ENCODE measurements at places on chromosomes 16 and 17.

GRCh38 chr16:55825115-55825728, 7.7 kb downstream of the CES1 start:
- no peak for DNase-seq

DNA sequence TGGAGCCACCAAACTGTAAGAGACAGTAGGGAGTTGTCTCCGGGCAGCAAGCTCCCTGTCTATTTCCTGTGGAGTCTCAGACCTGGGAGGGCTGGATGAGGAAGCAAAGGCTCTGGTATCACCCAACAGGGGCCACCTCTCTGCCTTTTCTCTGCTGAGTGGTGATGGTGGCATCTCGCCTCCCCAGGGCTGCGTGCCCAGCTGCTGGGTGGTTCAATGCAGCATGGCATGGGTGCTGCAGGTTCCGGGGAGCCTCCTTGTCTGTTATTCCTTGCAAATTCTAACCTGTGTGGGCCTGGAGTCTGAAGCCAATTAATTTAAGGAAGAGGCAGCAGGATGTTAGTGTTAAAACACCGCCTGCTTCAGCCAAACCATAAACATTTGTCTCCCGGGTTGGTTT, 78.2 kb downstream of the CCDC182 start:
- no peak for DNase-seq

DNA sequence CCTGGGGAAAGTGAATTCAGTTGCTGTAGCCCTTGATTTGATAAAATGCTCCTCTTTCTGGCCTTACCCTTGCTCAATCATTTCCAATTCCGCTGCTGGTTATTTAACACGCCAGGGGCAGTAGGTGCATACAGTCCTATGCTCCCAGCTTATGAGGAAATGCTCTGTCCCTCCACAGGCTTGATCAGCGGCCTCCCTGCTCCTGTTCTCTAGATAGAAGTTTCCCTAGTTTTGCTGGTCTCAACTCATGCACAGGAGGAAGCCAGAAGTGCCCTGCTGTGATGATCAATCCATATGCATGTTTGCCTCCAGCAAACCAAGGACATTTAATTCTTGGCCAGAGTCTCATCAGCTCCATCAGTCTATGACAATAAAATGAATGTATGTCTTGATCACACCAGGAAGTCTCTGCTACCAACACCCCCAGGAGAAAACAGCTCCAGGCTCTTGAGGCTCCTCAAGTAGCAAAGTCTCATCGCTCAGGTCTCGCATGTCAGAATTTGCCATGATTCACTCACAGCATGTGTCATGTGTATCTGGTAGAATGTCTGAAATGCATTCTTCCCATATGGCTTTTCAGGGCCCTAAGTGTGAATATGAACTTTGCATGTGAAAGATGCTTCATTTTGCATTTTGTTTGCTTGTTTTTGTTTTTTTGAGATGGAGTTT, 208.9 kb downstream of the CDH13 start:
- DNase-seq: no peak

- no peak for DNase-seq
These were observed 4.3 kb downstream of the DLX4 start for GRCh38 chr17:49973271-49973615.

DNA sequence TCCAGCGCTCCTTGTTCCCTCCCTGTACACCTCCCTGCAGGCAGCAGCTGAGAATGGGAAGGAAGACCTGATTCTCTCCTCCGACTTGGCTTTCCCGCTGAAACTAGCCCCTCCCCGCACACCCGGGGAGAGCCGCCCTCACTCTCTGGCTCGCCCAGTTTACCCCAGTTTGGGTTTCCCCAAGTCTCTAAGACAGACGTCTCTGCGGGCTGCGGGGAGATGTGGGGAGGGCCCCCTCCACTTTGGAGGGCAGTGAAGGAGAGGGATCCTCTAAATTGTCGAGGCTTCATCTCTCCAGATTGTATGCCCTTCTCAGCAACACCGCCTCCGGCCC, 797 bp downstream of the GRB7 start:
- DNase-seq: peak; percentile 54

DNA sequence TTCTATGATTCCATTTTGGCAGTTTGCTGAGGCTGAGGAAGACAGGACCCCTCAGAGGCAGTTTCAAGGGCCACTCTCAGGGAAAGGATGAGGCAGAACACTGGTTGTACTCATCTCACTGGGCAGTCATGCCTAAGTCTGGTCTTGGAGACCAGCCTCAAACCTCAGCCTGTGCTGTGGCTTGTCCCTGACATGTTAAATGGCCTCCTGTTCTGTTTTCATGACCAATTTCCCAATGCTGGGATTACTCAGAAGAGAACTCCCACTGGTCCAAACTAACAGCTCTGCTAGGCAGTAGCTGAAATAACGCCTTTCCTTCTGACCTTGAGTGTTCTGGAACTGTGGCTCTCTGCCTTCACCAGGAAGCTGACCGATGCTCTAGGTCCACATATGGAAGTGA, 8.4 kb upstream of the SPDYE4 start:
- no peak for DNase-seq

DNA sequence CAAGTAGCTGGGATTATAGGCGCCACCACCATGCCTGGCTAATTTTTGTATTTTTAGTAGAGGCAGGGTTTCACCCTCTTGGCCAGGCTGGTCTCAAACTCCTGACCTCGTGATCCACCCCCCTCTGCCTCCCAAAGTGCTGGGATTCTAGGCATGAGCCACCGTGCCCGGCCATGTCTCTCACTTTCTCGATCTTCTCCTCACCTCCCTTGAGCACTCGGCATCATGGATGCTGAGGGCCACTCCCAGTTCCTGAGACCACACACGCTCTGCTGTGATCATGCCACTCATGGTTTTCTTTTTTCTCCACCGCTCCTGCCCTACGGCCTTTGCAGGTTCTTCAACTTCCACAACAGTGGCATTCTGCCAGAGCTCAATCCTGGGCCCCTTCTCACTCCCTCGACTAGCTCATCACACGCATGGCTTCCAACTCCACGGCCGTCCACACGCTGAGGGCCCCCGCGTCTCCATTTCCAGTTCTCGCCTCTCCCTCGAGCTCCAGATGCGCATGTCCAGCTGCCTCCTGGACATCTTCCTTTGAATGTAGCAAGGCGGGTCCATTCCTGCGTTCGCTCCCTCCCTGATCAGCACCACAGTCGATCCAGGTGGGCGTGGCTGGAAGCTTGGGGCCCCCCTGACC, 5.5 kb upstream of the NCBP3 start:
- no peak for DNase-seq

DNA sequence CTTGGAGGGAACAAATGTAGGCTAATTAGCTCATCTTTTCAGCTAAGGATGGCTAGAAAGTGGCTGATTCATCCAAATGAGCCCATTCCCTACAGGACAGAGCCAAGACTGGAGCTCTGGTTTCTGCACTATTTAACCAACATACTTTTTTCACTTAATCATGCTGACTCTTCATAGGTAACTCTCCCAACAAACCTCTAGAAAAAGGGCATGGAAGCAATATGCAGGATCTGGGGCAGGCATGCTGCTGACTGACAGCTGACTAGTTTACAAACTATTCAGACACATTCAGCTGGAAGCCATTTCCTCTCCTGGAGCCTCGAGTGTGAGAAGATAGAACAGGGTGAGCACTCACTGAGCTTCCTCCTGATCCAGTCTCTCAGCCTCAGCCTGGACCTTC, 6.2 kb downstream of the BECN1 start:
- no peak for DNase-seq

DNA sequence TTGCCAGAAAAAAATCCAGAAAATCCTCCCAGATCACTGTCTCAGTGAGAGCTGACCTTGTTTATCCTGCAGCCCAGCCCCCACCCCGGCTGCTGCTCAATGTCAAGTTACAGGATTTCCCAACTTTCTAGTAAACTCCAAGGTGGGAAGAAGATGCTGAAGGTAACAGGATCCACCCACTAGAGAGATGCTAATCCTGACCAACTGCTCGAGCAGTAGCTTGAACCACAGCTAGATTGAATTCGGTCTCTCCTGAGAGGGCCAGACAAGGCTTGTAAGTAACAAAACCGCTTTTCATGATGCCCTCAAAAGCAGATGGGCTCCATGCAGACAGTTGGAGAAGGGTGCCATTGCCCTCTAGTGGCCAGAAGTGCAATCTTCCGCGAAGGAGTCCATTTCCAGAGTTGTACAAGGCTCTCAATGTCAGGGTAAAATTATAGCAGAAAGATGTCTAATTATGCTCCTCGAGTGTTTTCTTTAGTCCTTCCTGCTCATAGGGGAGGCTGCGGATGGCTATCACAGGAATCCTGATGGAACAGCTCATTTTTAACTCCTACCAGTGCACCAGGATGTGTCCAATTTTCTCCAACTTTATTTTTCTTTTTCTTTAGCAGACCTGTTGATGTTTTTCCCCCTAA, 3.9 kb downstream of the CDH11 start:
- DNase-seq: no peak

- peak; percentile 6 for DNase-seq
These were observed 9.4 kb downstream of the C16orf89 start for GRCh38 chr16:5056352-5056751.

DNA sequence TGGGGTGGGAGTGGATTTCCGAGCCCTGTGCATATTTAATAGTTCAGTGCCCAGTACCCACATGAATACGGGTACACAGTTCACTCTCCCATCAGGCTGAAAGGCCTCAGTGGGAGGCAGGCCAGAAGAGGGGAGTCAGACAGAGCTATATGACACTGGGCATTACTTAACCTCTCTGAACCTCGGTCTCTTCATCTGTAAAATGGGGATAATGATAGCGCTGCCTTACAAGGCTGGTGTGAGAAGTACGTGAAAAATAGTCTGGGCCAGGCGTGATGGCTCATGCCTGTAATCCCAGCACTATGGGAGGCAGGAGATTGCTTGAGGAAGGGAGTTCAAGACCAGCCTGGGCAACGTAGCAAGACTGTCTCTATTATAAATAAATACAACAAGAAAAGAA, 3.6 kb downstream of the GPRC5B start:
- no peak for DNase-seq

DNA sequence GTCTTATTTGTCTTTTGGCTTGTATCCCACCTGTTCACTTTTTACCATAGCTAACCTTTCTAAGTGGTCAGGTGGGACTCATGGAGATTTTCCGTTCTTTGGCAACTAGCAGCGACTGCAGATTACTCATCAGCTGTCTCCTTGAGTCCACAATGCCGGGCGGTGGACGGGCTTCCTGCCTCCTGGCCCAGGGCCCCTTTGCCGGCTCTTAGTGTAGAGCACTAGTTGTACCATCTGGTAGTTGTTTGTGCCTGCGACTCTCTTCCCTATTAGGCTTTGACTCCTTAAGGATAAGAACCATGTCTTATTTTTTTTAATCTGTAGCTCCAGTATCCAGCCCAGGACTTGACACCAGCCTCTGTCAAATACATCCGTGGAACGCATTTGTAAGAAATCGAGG, 399.9 kb downstream of the WWOX start:
- DNase-seq: no peak

- DNase-seq: no peak
These were observed 32.4 kb downstream of the SNX11 start for GRCh38 chr17:48139944-48140343.

DNA sequence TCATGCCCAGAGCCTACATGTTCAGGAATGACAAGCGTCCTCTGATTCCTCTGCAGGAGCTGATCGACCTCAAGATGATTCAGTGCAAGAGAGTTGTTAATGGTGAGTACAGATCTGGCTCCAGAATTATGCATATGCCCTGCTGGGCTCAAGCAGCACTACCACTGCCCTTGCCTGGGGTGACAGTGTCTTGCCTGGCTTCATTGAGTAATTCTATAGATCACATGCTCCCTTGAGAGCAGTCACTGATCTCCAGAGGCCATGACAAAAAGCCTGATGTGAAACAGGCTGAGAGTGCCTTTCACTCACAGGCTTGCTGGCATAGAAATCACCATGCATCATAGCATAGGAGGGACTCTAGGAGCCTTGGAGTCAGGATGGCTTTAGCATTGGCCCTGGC, 26.4 kb downstream of the DUS2 start:
- DNase-seq: no peak

DNA sequence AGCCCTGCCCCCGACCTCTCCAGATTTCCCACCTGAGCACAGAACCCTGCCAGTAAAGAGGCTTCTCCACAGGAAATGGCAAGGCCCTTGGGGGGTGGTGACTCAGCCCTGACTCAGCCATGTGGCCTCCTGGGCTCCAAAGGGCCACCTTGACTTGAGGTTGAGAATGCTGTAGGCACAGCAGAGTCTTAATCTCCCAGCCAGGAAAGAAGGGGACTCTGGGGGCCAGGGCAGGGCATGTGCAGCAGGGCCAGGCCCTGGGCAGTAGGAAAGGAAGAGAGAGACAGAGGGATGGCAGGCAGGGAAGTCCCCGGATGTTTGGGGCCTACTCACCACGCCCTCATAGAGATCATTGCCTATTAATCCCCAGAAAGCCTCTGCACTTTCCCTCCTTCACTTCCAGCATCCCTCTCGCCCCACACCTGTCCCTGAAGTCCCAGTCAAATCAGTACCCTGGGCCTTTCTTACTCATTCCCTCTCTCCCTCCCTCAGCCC, 4.8 kb upstream of the ITGA3 start:
- no peak for DNase-seq

- DNase-seq: no peak
These were observed 103.6 kb upstream of the C16orf82 start for GRCh38 chr16:26963109-26963508.

DNA sequence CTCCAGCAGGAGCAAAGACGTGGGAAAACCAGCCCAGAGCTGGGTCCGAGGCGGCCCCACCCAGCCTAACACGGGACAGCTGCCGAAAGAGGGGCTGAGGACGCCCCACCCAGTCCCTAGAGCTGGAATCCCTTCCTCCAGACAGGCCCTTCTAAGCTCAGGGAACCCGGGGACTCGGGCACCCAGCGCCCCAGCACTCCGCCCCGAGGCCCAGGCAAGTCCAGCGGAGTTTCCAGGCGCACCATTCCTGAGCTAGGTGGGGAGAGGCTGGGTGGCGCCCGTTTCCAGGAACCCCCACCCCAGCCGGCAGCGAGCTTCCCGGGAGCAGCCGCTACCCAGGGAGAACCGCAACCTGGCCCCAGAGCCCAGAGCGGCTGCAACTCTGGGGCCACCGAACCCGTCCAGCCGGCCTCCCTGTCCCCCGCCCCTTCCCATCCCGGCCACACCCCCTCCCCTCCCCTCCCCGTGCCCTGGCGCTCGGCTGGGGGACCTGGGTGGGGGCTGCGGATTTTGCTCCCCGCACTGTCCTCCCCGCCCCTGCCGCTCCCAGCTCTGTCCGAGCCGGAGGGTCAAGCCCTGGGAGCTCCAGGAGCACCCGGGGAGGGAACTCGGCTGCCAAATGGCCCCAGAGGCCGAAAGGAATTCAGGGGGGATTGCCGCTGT, 536 bp downstream of the TMC6 start:
- no peak for DNase-seq

GRCh38 chr16:25699069-25699468, 7.3 kb downstream of the HS3ST4 start:
- no peak for DNase-seq

DNA sequence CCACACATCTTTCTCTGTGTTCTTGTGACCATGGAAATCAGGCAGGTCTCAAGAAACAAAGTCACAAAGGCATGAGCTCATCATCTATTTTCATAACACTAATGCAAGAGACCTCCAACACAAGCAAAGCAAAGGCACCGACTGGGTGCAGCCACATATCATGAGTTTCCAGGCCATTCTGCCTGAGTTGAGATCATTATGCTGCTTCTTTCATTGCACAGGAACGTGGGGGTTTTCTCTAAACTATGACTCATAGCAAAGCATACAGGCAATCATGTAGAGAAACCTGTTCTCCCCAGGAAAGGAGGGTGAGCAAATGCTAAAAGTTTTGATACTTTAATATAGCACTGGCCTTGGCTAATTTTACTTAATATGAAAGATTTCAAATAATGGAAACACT, 60.7 kb downstream of the GRIN2A start:
- no peak for DNase-seq

- DNase-seq: no peak
These were observed 28.1 kb upstream of the SIAH1 start for GRCh38 chr16:48413272-48413671.
